ENCODE measurements at places on chromosomes 6 and 20. TPM values are rescaled to one million over a fixed set of nuclear protein-coding genes. Genes with fewer than 3 reads are reported as not detected.

- no peak for DNase-seq
These were observed 123.3 kb upstream of the NXT1 start for GRCh38 chr20:23227274-23227673.

HECA gene
- 43.4 TPM for total RNA-seq

DNA sequence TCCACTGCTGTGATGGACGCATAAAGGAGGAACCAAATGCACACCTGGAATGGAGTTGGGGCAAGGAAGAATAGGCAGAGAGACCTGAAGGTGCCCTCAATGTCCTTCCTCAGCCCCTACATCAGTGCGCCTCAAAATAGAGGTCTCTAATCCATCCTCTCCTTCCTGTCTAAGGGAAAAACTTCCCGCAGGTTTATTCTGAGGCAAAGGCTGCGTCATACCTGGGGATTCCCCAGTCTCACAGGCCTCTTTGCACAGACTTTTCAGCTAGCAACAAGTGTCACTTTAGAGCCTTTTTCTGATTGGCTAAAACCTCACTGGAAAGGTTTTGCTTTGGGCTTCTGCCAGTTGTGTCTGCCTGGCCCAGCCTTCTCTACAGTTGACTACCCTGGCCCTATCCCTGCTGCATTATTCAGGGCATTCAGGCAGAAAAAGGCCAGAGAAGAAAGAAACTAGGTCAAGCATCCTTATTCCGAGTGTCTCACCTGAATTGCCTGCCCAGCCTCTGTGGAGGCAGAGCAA lies 1.8 kb upstream of the HLA-DQB1 start:
- DNase-seq = no peak

DNA sequence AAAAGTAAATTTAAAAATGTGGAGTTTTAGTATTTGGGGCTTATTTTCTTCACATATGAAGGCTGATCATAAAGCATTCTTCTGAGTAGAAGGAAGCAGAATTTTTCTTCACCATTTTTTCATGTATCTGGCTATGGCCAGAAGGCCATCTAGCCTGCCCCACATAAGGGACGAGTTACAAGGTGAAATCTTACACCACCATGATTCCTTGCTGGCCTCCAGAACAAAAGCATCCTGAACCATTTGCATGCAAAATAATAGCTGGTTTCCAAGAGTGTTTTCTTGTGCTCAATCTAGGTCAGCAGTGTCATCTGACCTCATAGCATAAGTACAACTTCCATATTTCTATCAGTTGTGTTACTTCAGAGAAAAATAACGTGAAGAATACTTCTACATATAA lies 93.1 kb downstream of the BMP5 start:
- no peak for DNase-seq

GRCh38 chr20:24108581-24108980 lies 120.0 kb upstream of the GGTLC1 start:
- DNase-seq = no peak

SLC44A4 gene
- total RNA-seq = not detected

DNA sequence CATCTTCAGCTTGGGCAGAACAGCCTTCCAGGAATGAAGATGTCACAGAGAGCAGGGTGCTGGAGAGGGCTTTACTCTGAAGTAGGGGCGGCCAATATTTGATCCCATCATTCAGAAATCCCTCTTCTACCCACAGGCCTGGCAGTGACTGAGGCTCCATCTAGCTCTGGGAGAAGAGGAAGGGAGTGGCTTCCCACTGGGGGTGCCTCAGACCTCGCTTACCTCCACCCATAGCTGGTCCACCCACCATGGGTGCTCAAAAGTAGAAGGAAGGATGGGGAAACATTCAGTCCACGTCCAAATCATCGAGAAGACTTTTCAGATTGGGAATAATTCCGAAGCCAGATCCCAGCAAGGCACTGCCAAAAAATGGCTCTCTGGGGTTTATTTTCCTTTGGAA lies 11.8 kb upstream of the THBD start:
- DNase-seq = no peak

GRCh38 chr20:20637998-20638725 lies 74.3 kb downstream of the RALGAPA2 start:
- DNase-seq = no peak

Measured in right atrium auricular region (tissue), 2 donors.